NCI-H2029 treated with DMSO at 0.1 percent for 48 hours (cell line): ENCODE measurements at places on chromosomes 7 and 10.
A peak's percentile ranks its signal among the peaks of the same experiment; 100 is the strongest.

GRCh38 chr10:63466144-63466935 is 563 bp upstream of the JMJD1C start:
- no peak for DNase-seq

DNA sequence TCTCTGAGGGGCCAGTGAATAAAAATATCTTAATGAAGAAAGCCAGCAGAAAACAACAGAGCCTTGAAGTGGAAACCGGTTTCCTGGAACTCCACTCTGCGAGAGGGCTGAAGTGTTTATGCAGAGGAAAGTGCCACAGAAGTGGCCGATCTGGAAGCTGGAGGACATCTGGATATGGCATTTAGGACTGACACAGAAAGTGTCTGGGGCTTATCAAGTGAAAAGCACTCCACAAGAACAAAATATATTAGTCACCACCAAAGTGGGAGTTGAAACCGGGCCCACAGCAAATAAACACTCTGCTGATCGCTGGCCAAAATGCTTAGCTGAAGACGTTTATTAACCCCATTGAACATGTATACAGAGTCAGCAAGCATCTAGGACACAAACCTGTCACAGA is 7.8 kb downstream of the NOD1 start:
- DNase-seq, result peak; percentile 98

- no peak for DNase-seq
Measured at GRCh38 chr10:44478040-44478439, 93.1 kb upstream of the CXCL12 start.

DNA sequence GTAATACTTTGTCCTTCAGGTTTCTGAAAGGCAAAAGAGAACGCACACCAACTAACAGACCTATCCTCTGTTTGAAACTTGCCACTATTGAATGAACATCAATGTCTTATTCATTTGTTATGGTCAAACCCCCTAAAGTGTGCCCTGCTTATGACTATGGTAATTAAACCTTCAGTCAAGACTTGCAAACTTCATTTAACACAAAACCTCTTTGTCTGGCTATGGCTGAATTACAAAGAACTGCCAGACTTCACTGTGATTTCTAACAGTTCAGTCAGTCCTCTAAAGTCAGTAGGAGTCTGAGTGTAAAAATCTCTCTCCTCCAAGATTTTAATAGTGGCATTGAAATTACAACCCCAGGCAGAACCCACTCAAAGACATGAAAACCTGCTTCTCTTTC is 702.5 kb upstream of the LRRN3 start:
- DNase-seq, result no peak

GRCh38 chr7:130887182-130887956 is 153.4 kb upstream of the KLF14 start:
- DNase-seq, result no peak

DNA sequence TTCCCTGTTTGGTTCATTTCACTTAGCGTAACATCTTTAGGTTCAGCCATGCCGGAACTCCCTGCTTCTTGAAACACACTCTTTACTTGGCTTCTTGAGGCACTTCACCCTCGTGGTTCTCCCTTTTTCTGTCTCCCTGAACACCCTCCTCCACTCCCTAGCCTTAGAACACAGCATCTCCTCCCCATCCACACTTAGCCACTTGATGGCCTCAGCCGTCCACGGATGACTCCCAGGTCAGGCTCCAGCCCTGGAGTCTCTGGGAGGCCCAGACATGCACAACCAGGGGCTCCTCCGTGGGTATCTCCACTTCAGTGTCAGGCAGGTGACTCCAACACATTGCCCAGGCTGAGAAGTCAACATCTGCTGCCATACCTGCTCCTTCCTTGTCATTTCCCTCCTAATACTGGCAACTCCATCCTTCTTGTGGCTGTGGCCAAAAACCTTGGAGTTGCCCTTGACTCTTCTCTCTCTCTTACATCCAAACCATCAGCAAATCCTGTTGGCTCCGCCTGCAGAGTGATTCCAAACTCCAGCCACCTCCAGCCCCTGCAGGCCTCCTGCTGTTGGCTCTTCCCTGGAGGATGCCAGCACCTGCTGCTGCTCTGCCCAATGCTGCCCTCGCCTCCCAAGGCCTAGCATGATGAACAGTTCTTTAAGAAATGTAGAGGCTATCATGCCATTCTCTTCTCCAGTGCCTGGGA is 8.4 kb upstream of the INMT start:
- no peak for DNase-seq
